ENCODE measurements at places on chromosomes 3 and 15.

DNA sequence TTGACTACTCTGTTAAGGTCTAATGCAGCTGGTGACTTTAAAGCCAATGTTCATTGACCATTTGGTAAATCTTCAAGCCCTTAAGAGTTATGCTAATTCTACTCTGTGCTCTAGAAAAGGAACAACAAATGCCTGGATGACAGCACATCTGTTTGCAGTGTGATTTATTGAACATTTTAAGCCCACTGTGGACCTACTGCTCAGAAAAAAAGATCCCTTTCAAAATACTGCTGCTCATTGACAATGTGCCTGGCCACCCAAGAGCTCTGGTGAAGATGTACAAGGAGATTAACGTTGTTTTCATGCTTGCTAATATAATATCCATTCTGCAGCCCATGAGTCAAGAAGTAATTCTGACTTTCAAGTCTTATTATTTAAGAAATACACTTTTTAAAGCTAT lies 110.8 kb downstream of the TBC1D5 start:
- DNase-seq = no peak

- no peak for DNase-seq
Measured at GRCh38 chr15:30984118-30984517, 7.3 kb downstream of the MTMR10 start.

- DNase-seq = no peak
Measured at GRCh38 chr3:151213881-151214280, 10.9 kb upstream of the GPR171 start.

- no peak for DNase-seq
Measured at GRCh38 chr3:158430448-158430847, 140.5 kb upstream of the MLF1 start.

- no peak for DNase-seq
Measured at GRCh38 chr15:62280625-62281024, 115.5 kb upstream of the C2CD4B start.

GRCh38 chr3:27688053-27688452 lies 34.1 kb downstream of the EOMES start:
- DNase-seq = no peak

GRCh38 chr3:127096256-127097071 lies 96.5 kb upstream of the PRR23E start:
- no peak for DNase-seq

DNA sequence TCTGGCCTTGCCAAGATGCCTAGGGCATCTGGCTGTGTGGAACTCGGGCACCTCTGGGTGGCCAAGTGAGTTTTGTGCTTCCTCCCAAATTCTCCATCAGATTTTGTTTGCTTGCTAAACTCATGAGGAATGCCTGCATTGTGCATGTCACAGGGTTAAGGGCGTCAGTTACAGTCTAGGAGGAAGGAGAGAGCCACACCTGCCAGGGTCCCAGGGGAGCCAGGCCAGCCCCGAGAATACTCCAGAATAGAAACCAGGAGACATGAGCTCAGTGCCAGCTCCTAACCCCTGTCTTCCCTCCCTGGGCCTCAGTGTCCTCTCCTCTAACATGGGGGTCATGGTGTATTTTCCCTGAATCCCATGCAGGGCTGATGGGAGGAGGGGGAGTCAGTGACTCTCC lies 22.0 kb upstream of the SKOR1 start:
- DNase-seq = no peak

DNA sequence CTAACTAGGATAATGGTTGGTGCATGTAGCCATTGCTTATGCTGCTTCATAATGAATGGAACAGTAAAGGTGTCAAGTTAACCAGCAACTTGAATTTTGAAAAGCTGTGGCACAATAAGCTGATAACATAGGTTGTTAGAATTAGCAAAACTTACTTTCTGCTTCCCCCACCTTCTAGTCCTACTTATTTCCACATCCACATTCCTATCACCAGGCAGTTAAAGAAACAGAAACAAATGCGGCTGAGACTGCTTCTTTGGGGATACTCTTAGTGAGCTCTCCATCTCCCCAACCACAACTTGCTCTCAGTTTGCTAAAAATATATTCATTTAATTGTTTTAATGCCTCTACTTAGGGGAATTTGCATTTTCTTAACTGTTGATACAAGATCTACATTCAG lies 215.1 kb downstream of the TIGIT start:
- DNase-seq = no peak

DNA sequence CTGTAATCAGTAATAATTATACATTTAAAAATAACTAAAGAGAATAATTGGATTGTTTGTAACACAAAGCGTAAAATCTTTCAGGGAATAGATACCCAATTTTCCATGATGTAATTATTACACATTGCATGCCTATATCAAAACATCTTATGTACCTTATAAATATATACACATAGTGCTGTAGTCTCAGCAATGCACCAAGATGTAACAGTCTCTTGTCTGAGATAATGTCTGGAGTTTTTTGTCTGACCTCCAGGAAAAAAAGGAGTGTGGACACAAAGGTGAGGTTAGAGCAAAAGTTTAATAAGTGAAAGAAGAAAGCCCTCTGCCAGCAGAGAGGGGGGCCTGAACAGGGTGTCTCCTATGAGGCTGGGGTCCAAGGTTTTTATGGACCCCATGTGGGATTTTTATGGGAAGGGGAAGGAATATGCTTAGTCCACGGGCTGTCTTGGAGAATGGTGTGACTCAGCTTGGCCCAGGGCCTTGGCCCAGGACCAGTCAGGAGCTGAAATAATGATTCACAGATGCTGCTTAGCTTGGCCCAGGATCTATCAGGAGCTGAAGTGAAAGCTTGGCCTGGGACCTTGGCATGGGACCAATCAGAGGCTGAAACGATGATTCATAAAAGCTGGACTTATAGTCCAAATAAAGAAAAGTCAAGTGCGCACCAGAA lies 545.0 kb downstream of the ZPLD1 start:
- peak; percentile 47 for DNase-seq

GRCh38 chr15:64884679-64885078 lies 27.0 kb upstream of the ANKDD1A start:
- no peak for DNase-seq

GRCh38 chr15:85407421-85408269 lies 27.2 kb downstream of the AKAP13 start:
- peak; percentile 68 for DNase-seq

GRCh38 chr3:38114875-38115644 lies 21.9 kb downstream of the ACAA1 start:
- no peak for DNase-seq

DNA sequence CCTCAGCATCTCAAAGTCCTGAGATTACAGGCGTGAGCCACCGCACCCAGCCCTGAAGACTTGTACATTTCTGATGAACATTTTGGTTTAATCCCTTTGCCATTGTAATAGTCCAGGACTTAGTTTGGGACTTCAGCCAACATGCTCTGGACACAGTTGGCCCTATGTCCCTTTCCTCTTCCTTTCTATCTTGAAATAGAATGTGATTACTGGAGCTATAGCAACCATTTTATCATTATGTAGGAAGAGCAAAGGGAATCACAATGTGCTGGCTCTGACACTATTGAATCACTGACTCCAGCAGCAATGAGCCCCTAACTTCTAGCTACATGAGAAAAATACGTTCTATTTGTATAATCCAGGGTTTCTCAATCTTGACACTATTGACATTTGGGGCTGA lies 34.8 kb upstream of the MRPL3 start:
- DNase-seq = no peak

- DNase-seq = peak; percentile 53
Measured at GRCh38 chr3:172065967-172066762, 26.8 kb downstream of the FNDC3B start.

DNA sequence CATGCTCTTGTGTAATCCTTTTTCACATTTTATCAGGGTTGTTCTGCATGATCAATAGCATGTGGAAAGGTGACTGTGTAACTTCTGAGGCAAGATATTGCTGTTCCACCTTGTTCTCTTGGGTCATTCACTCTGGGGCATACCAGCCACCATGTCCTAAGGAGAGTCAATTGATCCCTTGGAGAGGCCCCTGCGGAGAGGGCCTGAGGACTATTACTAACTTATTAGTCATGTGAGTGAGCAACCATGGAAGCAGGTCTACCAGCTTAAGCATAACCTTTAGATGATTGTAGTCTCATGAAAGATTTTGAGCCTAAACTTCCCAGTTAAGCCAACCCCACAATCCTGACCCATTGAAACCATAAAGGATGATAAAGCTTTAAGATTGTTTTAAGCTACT lies 22.0 kb upstream of the COL6A5 start:
- no peak for DNase-seq
